Activated effector memory CD4-positive, alpha-beta T cell treated with Interleukin-2 at 50 U/mL for 16 hours (primary cell): ENCODE measurements at places on chromosomes 6 and 20.

DNA sequence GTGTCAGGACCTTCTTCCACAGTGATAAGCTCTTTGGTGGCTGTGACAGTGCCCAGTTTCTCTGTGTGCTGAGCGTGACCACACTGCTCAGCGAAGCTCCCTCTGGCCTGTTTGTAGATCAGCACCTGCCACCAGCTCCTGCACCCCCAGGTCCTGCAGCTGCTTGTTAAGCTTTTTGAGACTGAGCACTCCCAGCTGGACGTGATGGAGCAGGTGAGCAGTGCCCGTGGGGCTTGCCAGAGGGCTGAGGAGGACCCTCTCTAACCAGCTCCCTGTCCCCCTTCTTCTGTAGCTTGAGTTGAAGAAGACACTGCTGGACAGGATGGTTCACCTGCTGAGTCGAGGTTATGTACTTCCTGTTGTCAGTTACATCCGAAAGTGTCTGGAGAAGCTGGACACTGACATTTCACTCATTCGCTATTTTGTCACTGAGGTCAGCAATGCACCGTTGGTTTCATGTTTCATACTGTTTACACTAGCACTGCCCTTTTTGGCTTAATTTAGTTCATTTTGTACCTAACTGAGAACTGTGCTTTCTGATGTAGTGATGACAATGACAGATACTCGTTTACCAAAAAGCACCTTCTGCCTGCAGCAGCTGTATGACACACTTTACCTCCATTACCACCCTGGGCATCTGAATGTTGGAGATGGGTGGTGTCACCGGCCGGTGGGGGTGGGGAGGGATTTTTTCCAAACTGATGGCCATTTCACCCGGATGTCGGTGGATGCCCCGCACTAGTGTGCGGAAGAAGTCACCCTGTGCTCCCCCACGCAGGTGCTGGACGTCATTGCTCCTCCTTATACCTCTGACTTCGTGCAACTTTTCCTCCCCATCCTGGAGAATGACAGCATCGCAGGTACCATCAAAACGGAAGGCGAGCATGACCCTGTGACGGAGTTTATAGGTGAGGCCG lies 12.5 kb downstream of the NELFCD start:
- no peak for DNase-seq

DNA sequence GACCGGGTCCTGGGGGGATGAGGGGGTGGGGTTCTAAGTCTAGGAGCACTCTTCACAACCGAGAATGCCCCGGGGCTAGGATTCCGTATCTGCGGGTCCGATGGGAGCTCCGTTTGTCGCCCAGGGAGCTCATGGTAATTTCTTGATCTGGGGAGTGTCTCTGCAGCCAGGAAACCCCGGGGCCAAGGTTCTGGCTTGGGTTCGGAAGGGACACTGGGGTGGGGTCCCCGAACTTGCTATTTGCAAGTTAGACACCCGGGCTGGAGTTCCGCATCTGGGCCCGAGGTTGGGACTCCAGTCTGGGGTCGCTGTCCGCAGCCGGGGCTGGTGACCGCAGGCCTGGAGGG lies 397 bp downstream of the PEDS1 start:
- DNase-seq, result no peak

GRCh38 chr6:34147906-34148630 lies 2.2 kb upstream of the GRM4 start:
- no peak for DNase-seq

- no peak for DNase-seq
Observed at GRCh38 chr20:4880051-4880450, 121.3 kb downstream of the SLC23A2 start.

- no peak for DNase-seq
Observed at GRCh38 chr20:16538779-16539178, 34.5 kb downstream of the KIF16B start.

- DNase-seq, result no peak
Observed at GRCh38 chr6:161133963-161134362, 139.9 kb downstream of the AGPAT4 start.

DNA sequence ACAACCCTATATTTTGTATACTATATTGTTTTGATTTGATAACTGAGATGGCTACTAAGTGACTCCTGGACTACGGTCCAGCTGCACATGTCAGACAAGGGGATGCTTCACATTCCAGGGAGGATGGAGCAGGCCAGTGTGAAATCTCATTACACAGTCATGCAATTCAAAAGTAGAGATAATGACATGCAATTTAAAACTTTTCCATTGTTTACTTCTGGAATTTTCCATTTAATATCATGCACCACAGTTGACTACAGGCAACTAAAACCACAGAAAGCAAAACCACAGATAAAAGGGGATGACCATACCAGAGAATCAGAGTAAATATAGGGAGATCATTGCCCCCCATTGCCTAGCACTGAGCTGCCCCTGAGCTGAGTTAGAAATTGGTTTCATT lies 366.4 kb downstream of the BTBD9 start:
- no peak for DNase-seq

- no peak for DNase-seq
Observed at GRCh38 chr6:124539096-124539495, 423.1 kb upstream of the RNF217 start.

DNA sequence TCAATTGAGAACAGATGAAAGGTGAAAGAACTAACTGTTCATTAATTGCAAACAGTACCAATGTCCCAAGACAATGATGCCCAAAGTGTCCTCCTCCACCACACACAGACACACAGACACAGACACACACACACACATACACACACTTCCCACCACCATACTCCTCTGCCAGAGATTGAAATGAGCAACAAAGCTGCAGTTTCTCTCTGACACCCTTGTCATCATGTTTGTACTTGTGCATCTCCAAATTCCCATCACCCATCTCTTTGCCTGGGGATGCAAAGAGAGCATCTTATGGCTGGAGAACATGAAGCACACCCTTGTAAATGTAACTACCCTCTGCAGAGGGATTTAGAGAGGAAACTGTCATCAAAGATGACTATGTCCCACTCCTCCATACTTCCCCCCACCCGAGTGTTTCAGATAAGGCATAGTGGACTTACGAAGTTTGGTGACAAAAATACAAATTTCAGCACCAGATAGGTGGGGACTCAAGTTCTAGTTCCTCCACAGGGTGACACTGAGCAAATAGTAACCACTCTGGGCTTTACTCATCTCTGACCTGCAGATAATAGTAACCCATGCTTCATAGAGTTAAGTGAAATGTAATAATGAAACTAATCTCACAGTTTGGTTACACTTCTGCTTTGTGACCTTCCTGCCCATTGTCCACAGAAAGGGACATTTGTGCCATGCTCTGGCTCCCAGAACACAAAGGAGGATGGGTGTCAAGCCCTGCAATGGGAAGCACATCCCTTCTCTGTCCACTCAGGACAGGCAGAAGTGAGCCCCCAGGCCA lies 8.7 kb downstream of the MAFB start:
- DNase-seq, result no peak

GRCh38 chr20:47622118-47622665 lies 120.5 kb downstream of the NCOA3 start:
- no peak for DNase-seq

- no peak for DNase-seq
Observed at GRCh38 chr6:132952031-132952867, 137.9 kb downstream of the RPS12 start.

GRCh38 chr6:141326925-141327324 lies 805.8 kb upstream of the GJE1 start:
- no peak for DNase-seq

- DNase-seq, result no peak
Observed at GRCh38 chr20:15594158-15594695, 979.0 kb downstream of the KIF16B start.

GRCh38 chr6:90249034-90249433 lies 47.6 kb downstream of the BACH2 start:
- DNase-seq, result no peak

DNA sequence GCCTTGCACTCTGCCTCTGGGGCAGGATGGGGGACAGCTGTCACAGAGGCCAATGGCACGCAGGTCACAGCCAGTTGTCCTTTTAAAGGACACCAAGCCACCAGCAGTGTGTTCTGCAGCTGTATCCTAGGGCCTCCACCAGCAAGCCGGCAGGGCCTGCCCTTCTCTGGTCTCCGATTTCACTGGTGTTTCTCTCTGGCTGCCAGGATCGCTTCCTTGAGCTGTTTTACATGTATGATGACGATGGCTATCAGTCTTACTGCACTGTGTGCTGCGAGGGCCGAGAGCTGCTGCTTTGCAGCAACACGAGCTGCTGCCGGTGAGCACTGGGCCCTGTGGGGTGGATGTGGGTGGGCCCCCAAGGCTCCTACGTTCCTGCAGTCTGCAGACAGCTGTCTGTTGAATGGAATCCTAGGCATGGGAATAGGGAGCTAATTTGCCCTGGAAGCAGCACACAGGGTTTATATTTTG lies 22.7 kb upstream of the MAPRE1 start:
- DNase-seq, result no peak

DNA sequence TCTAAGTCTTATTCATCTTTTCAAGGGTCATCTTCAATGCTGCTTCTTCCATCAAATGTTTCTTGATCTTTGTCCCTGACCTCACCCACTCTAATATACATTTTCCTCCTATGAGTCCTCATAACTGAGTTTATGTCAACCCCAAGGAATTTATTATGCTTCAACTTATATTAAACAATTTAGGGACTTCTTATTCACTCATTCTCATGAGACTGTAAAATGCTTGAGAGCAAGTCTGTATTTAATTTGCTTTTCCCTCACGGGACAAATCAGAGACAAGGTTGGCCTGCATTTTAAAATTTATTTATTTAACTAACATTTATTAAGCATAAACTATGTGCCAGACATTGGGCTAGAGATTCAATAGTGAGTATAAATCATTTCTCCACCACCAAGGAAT lies 312.0 kb upstream of the NT5E start:
- no peak for DNase-seq

- DNase-seq, result no peak
Observed at GRCh38 chr6:36753671-36754405, 56.2 kb downstream of the RAB44 start.

DNA sequence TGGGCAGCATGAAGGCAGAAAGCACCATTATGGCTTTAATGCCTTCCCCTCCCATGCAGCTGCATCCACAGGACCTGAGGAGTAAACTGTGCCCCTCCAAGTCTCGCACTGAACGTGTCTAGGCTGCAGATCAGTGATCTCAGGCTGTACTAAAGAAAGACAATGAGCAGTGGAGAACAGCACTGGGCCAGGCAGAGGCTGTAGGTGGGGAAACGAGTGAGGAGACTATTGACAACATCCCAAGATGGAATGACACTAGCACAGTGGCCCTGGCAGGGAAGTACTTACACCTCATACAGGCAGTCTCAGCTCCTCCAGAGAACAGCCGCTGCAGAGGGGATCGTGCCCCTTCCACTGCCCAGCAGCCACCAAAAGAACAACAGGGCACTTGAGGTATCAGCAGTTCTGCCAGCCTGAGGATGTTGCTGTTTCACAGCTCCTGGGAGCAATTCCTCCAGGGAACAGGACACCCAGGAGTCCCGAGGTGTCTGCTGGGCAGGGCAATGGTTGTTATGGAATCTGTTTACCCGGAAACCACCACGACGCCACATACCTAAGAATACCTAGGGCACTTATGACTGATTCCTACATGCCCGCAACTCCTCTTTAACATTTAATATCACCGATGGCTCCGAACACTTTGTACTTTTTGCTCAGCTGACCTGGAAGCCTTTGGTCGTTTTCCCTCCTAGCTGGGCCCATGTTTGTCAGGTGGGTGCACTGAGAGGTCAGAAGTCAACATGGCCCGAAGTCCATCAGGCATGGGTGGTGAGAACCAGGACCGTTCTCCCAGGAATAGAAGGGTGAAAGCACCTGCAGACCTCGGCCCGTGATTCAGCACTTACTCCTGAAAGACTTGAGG lies 79.1 kb downstream of the SLC22A23 start:
- no peak for DNase-seq

- no peak for DNase-seq
Observed at GRCh38 chr6:161696801-161697200, 422.9 kb upstream of the AGPAT4 start.
